Stimulated activated CD4-positive, alpha-beta T cell treated with anti-CD3 and anti-CD28 coated beads, Interleukin-15, amount 100 ng/mL, for 1 hour (primary cell): ENCODE measurements at places on chromosomes 7 and 10.

GRCh38 chr7:2090526-2091520 is 141.9 kb downstream of the MAD1L1 start:
- no peak for DNase-seq

GRCh38 chr10:85648279-85648754 is 718.3 kb downstream of the GRID1 start:
- DNase-seq = no peak

GRCh38 chr10:18446205-18446604 is 205.2 kb downstream of the NSUN6 start:
- DNase-seq = no peak

DNA sequence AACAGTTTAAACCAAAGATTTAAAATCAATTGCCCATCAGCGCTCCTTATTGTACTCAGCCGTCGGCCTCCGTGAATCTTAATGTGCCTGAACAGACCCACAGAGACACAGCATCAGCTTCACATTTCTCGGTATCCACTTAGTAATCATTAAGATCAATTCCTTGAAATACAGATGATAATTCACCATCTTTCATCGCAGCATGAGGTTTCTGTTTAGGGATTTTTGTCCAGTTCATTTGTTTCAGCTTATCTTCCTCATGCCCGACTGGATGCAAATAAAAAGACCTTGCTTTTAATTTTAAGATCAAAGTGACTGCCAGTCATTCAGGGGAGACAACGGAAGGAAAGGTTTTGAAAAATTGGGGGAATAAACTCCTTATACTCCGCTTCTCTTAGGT is 207.8 kb downstream of the WDR37 start:
- DNase-seq = no peak
